ENCODE measurements at places on chromosomes 1 and 21. TPM values are rescaled to one million over a fixed set of nuclear protein-coding genes. Genes with fewer than 3 reads are reported as not detected.

Gene CCDC27
- not detected for total RNA-seq

Gene VHLL
- 0.77 TPM for total RNA-seq

DNA sequence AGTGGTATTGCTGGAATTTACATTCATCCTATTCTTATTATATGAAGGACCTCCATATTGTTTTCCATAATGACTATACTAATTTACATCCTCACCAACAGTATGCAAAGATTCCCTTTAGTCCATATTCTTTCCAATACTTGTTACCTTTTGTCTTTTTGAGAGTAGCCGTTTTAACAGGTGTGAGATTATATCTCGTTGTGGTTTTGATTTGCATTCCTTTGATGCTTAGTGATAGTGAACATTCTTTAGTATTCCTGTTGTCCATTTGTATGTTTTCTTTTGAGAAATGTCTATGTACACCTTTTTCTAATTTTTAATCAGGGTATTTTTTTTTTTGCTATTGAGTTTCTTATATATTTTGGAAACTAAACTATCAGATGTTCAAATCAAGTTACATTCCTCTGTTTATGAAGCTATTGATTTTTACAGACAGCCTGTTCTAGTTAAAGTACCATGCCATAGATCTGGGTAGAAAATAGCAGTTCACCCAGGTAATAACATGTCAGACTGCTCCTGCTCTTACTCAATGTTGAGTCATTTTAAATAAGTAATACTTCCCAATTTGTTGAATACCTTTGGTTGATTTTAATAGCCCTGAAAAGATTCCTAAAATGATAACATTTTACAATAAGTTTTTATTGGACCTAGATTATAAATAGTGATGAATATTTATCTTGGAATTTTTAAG, 1108.7 kb downstream of the NCAM2 start:
- DNase-seq: no peak

- no peak for DNase-seq
These were observed 65.5 kb downstream of the ERI3 start for GRCh38 chr1:44289530-44289929.

- DNase-seq: no peak
These were observed 10.3 kb downstream of the ERRFI1 start for GRCh38 chr1:8015809-8016165.

DNA sequence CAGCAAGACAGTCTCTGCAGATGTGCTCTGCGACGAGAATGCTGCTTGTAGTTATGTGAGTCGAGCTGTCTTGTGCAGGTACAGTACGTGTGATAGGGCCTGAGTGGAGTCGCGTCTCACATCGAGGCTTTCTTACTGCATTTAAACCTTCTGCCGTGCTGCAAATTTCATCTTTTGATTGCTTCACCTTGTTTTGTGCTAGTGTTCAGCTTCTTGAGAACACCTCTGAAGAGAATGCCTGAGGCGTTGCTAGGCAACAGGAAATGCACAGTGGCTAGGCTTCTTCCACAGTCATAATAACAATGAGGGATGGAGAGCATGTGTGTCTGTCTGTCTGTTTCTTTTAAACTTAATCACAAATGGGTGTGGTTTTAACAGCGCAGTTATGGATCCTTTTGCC, 52.9 kb downstream of the MRPS6 start:
- DNase-seq: peak; percentile 91

DNA sequence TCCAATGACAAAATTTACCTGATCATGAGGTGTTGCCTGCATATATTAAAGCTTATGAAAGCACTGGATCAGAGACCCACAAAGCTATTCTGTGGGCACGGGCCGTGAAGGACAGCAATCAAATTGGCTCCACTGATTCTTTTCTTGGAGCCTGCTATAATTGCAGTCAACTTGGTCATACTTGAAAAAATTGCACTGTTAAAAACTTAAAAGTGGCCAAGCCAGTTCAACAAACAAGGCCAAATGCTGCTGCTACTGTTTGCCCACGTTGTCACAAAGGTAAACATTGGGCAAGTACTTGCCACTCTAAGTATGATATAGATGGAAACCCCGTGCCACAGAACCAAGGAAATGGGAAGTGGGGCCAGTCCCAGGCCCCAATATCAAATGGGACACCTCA, 37.8 kb downstream of the CYP4A11 start:
- no peak for DNase-seq

- DNase-seq: no peak
These were observed 3901.2 kb downstream of the SRGAP2C start for GRCh38 chr1:125085720-125086591.

DNA sequence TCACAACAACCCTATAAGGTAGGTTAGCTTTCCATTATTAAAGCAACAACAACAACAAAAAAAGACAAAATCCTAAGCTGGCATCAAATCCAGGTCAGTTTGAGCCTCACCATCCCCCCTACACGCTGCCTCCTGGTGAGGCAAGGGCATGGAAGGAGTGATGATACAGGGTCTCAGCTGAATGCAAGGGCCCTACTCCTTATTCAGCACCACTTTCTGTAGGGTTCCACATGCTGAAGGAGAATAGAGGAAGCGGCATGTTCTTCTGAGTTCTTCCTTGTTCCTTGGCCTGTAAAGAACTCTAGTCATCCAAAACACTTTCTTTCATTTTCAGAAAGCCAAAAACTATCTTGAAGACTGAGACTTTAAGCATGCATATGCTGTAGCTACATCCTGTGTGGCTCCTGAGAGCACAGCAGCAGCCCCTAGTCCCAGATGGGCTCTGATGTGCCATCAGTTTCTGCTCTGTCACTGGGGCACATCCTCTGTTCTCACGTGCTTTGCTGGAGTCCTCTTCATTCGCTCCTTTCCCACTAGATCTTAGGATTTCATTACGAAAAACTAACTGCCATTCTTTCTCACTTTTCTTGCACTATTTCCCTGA, 6.2 kb downstream of the ILDR2 start:
- DNase-seq: no peak

GRCh38 chr1:172760121-172760520, 101.2 kb downstream of the FASLG start:
- no peak for DNase-seq

All from bronchial epithelial cell (primary cell).